Hematopoietic multipotent progenitor cell treated with erythropoietin and hydrocortisone succinate and interleukin-3 and kit ligand, for 8 days (in vitro differentiated cells): ENCODE measurements at places on chromosomes 12 and 14.
A peak's percentile ranks its signal among the peaks of the same experiment; 100 is the strongest.

DNA sequence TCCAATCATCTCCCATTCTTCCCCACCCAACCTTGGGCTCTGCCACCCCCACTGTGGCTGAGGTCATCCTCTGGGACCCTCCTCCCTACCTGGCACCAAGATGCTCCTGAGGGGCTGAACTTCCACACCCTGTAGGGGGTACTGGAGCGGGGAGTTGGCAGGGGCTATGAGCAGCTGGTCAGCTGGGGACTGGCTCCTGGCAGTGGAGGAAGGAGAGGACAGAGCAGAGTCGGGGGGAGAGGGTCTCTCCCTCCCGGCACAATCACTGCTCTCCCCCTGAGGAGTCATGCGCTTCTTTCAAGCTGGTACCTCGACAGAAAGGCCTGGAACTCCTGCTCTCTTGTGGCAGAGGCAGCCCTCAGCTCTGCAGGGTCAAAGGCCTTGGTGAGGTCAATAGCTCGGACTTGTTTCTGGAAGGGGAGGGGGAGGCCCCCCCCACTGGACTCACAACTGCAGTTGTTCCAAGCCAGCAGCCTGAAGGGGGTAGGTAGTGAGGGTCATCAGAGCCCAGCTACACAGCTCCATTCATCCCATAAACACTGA, 2.0 kb downstream of the B4GALNT1 start:
- no peak for DNase-seq

DNA sequence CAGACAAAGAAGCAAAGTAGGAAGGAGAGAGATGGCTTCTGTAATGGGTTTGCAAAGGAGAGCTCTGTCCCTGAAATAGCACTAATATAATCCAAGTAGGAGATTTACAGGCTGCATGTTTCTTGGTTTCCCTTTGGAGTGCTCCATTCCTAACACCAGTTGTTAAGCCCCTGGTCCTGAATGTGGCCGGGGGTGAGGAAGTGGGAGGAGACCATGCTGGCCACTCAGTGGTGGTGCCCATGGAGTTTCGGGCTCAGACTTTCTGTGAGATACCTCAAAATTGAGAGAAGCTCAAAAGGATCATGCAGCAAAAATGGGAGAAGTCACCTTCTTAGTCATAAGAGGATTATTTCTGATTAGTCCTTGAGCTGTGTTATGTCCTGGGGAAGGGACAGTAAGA, 88.5 kb downstream of the DAD1 start:
- no peak for DNase-seq

DNA sequence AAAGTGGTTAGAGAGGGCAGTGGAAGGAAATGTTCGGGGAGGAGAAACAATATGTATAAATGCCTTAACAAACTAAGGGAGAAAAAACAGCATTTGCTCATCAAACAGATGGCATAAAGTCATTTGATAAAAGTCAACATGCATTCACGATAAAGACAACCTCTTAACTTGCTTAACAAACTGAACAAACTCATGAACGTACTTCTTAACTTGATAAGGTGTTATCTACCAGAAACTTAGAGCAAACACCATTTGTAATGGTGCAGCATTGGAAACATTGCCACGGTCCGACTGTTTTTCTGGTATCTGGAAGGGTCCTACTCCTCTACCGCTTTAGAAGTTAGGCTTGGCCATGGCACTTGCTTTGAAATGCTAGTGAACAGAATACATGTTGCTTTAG, 4.2 kb upstream of the RPS6KL1 start:
- DNase-seq = peak; percentile 95

- DNase-seq = no peak
Observed at GRCh38 chr14:95485222-95485819, 31.1 kb downstream of the SYNE3 start.

DNA sequence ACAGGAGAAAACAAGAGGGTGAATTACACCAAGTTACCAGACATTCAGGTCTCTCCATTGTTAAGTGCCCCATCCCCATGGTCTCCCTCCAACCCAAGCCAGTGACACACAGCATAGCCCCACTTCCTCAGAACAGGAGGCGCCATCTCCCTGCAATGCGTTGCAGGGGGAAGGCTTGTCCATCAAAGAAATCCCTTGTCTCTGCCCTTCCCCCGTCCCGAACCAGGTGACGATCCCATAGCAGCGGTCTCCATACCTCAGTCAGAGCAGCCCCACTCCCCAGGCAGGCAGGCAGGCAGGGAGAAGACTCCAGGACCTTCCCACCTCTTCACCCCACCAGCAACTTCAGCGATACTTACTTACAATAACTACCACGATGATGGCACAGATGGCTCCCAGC, 5.9 kb downstream of the VAMP1 start:
- no peak for DNase-seq
